NCI-H187 treated with DMSO at 0.1 percent for 48 hours (cell line): ENCODE measurements at places on chromosomes 3 and 15.

DNA sequence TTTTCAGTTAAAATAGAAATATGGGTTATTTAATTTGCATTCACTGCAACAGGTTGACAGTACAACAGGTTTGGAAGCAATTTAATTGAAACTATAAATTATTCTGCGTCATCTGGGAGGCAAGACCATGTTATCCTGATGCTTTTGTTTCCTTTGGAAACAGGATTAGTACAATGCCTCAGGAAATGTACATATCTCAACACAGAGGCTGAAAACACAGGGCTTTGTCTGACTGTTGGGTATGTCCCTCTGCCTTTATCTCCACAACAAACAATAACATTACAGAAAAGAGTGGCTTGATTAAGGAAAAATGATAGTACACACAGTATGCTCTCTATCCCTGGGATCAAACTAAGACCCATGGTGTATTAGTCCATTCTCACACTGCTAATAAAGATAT, 95.7 kb downstream of the KCNMB2 start:
- no peak for DNase-seq

DNA sequence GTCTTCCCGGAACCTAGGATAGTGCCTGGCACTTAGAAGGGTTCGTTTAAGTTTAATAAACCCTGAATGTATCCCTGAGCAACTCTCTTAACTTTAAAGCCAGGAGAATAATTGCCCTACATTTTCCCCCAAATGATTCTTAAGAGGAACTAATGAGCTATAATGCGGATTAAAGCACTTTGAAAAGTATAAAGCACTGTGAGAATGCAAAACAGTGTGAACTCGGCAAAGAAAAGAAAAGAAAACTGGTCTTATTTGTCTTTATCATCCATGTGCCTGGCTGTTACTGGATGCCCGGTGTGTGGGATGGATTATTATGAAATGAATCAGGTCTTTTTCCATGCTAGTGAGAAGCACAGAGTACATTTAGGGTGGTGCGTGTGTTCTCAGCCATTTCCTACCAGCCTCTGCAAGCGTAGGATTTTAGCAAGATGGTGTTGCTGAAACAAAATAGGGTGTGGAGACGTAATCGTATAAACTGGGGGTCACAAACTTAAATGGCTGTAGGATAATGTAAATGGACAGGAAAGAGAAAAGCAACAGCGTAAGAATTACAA, 983 bp downstream of the KBTBD12 start:
- DNase-seq, result no peak

DNA sequence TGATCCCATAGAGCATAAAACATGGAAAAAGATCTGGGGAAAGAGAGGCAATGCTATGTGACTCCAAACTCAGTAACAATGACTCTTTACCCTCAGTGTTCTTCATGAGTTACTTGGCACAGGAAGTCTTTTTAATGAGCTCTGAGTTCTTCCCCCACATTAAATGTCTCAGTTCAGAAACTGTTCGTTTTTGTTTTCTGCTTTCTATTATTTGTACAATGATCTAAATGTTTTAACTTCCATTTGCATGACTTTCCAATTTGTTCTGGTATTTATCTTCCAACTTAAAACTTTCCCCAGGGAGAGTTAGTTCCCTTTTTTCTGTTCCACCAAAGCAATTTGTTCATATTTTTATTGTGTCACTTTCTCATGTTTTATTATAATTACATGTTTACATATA, 177.0 kb upstream of the ZBTB20 start:
- DNase-seq, result no peak

DNA sequence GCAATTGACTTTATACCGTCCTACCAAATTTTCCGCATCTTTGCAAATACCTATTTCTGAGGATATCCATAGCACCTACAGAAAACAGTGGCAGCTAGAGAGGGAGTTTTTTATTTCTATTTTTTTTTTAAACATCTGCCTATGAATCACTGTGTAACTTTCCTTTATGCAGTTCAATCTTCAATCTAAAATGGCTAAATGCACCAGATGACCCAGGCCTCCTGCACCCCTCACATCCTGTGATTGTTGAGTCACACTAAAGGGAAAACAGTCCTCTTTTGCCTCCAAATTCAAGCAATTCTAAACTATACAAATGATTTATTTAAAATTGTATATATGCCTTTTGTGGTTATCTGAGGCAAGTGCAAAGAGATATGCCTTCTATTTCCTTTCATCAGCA, 20.1 kb upstream of the BCL6 start:
- no peak for DNase-seq

DNA sequence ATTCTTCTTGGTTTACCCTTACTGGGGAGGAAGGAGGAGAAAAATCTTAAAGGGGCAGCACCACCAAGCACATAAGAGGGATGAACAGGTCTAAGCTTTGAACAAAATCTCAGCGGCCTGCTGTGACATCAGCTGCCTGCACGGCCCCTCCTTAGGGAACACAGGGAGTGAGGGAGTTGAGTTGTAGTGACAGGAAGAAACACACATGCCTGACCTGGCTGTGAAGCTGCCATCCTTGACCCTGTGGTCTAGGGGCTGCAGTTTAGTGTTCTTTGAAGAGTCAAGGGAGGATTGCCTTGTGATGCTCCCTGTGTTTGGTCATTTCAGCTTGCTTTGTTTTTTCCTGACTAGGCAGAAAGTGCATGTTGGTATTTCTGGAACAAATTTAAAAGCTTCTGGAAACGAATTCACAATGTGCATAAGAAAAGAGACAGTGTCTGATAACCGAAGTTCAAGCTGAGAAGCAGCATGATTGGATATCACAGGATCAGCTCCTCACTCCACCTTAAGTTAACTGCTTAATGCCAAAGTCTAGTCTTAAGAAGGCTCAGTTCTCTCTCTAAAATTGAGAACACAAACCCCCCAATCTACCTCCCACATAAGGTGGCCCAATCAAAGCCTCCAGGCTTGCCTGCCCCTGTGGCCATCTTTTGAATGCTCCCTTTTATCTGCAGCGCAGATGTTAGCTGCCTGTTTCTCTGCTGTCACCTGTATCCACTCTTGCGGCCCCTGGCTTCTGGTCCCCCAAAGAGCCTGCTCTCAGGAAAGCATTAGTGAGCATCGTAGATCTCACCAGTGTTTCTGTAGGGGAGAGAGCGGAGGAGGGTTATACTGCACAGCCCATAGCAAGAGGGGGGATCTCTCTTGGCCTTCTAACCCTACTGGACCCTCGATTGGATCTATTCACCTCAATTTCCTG, 82.2 kb downstream of the SCN11A start:
- DNase-seq, result no peak

DNA sequence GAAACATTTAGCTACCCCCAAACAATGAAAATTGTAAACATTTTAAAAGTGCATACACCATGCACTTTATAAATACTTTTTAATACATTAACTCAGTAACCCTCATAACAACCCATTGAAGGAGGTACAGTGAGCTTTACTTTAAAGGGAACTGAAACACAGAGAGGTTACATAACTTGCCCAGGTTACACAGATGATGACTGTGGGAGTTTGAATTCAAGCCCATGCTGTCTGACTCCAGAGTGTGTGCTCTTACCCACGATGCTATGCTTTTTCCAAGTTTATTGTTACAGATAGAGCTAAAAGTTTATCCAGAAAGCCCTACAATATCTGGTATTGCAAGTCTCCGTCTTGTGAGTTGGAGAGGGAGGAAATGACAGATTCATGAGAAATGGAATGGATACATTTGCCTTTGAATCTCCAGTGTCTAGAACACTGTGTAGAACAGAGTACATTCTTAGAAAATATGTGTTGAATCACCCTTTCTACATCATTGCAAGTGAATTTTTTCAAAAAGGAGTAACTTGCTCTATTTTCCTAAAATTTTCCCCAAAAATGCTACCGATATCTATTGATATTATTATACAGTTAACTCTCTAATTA, 428.3 kb downstream of the NAALADL2 start:
- DNase-seq, result no peak

DNA sequence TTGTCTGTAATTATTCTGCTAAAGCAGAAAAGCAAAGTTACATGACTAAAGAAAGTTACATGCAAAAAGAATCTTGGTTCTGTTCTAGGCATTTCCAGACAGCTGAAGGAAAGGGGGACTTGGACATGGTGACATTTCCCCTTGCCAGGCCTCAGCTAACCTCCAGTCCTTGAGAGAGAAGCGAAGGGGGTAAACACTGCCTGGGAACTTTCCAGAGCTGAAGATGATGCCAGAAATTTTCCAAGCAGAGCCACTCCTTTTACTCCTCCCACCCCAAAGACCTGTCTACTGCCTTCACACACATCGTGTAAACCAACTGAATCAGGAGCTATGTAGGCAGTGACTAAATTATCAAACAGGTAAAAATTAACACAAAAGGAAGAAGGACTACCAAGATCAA, 5.4 kb downstream of the MEX3B start:
- no peak for DNase-seq
